ENCODE measurements at places on chromosomes 7 and 10. TPM values are rescaled to one million over a fixed set of nuclear protein-coding genes. Genes with fewer than 3 reads are reported as not detected.

Gene FAM13C
- not detected for total RNA-seq

Gene SLC26A5
- total RNA-seq = not detected

Gene SLC25A13
- 23.8 TPM for total RNA-seq

Gene SLC39A12
- total RNA-seq = not detected

Gene MUC12
- total RNA-seq = 0.10 TPM

Gene CCL24
- total RNA-seq = not detected

Gene WDFY4
- total RNA-seq = 28.9 TPM

Gene C7orf33
- total RNA-seq = not detected

Gene MYOF
- total RNA-seq = 5.2 TPM

Gene SLC29A4
- 0.10 TPM for total RNA-seq

Gene NODAL
- not detected for total RNA-seq

Gene FAM25C
- total RNA-seq = not detected

Gene CALML3
- total RNA-seq = not detected

Gene CTAGE4
- total RNA-seq = 2.0 TPM

Gene ZNF804B
- not detected for total RNA-seq

Gene SAP25
- total RNA-seq = 1.8 TPM

Gene CPN1
- not detected for total RNA-seq

Gene TAS2R41
- total RNA-seq = 2.0 TPM

Gene UTF1
- not detected for total RNA-seq

Gene SPRN
- total RNA-seq = under 0.01 TPM

Gene C10orf62
- total RNA-seq = not detected

Gene EIF3B
- total RNA-seq = 119 TPM

Gene CALHM3
- total RNA-seq = not detected

Gene PTPRZ1
- not detected for total RNA-seq

Gene PLCE1
- not detected for total RNA-seq

Gene SVOPL
- 0.21 TPM for total RNA-seq

Gene TRPV5
- total RNA-seq = not detected

Gene KCNIP2
- total RNA-seq = 4.1 TPM

Gene MRPS17
- total RNA-seq = 6.4 TPM

Gene SPDYE1
- total RNA-seq = under 0.01 TPM

Gene SND1
- 80.2 TPM for total RNA-seq

Gene FKBP9
- 1.2 TPM for total RNA-seq

Gene PCDH15
- under 0.01 TPM for total RNA-seq

Gene PRLHR
- total RNA-seq = under 0.01 TPM

Gene TMEM270
- not detected for total RNA-seq

Gene CDHR1
- total RNA-seq = 0.31 TPM

Gene GRID2IP
- total RNA-seq = 0.21 TPM

Gene DLG5
- total RNA-seq = 3.7 TPM

Gene ADARB2
- under 0.01 TPM for total RNA-seq

Gene DPYSL4
- 0.21 TPM for total RNA-seq

Gene GNG11
- 22.8 TPM for total RNA-seq

Gene SPDYE2B
- 0.21 TPM for total RNA-seq

Gene ATP6V0A4
- not detected for total RNA-seq

Gene PPP1R17
- total RNA-seq = not detected

Gene DEPP1
- total RNA-seq = 0.21 TPM

Gene SDK1
- 0.31 TPM for total RNA-seq

Gene HNRNPH3
- total RNA-seq = 53.4 TPM

Gene NEURL1
- 4.8 TPM for total RNA-seq

Gene AS3MT
- total RNA-seq = 1.7 TPM

Gene ATG9B
- 3.6 TPM for total RNA-seq

Gene MEST
- 5.0 TPM for total RNA-seq

Gene MALRD1
- total RNA-seq = not detected
